Activated T-cell treated with anti-CD3 and anti-CD28 coated beads, Interleukin-2, amount 50 U/mL, for 72 hours (primary cell): ENCODE measurements at places on chromosomes 3 and 15. TPM values are rescaled to one million over a fixed set of nuclear protein-coding genes. Genes with fewer than 3 reads are reported as not detected.

- no peak for DNase-seq
Observed at GRCh38 chr3:50453907-50454306, 49.5 kb downstream of the CACNA2D2 start.

DNA sequence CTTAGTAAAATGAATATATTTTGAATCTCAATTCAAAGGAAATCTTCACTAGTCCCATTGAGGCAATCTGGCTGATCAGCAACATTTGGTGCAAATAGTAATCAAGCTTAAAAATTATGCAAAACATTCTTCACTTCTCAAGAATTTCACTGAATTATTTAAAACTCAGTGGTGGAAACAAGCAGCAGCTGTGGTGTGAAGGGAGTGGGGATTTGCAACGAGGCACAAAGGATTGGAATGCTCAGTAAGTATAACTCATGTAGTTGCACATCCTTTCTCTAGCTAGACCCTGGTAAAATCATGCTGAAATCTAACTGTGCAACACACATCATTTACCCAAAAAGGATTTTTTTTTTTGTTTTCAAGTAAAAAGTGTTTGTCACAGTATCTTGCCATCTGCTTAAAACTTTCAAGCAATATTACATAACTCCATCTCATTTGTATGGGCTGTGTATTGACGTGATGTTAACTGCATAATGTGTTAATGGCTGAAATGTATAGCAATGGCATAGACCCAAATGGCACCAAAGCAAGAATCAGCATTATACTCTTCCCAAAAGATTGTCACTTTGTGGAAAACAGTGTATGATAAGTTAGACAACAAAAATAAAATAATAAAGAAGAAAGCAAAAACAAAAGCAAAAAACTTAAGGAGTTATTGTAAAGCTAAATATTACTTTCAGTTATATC is 816.6 kb downstream of the EPHA3 start:
- no peak for DNase-seq

Gene RPN1
- 155 TPM for total RNA-seq

DNA sequence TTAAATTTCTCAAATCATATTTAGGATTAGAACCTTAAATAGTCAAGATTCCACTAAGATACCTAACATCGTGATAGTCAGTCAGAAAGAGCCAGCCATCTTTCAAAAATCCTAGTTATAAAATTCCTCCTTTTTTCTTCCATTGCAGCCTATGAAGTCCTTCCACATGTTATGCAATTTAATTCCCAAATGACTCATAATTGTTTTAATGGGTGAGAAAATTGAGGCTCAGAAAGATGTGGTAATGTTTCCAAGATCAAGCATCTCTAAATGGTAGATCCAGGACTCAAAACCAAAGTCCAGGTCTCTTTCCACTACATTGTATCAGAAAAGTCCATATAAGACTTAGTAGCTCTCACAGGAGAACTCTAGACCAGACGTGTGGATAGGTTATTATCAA is 9.5 kb downstream of the CFAP44 start:
- no peak for DNase-seq

DNA sequence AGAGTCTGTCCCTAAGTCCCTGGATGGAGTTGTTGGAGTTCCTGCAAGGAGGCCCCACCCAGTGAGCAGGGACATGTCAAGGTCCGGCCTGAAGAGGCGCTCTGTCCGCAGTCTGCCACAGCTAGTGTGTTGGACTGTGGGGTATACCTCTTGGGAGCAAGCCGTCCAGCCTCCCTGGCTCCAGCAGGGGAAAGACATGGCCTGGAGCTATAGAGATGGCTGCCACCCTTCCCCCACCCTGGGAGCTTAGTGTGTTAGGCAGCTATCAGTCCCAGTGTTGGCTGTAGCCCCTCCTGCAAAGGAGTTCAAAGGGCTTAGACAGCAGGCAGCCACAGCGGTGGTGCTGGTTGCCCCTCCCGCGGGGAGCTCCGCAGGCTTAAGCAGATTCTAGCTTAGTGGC is 20.3 kb downstream of the IMPG2 start:
- no peak for DNase-seq

DNA sequence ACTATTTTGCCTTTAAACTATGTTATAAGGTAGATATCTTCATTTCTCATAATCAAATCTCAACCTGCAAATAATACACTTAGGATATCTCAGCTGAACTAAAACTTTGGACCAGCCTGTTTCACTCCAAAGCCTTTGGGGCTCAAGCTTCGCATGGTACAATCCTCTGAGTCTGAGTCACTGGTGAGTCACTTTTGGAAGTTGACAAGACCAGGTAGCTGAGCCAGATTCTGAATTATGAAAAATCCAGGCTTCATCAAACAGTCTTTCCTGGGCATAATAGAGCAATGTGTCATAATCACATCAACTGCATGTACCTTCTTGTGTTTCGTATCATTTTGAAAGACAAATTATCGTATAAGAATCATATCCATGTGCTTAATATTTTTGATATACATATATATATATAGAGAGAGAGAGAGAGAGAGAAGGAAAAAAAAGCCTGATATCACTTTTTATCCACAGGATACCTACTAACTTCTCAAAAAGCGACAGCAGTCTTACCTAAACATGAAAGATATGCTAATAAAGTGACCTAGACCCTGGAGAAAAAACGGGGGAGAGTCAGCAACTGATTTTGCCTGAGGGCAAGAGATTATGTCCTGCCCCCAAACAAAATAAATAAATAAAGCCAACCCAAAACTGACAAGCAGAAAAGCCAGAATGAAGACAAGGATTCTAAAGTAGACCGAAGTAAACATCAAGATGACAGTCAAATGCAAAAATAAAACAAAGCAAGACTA is 263.9 kb upstream of the TGFBR2 start:
- peak; percentile 42 for DNase-seq

DNA sequence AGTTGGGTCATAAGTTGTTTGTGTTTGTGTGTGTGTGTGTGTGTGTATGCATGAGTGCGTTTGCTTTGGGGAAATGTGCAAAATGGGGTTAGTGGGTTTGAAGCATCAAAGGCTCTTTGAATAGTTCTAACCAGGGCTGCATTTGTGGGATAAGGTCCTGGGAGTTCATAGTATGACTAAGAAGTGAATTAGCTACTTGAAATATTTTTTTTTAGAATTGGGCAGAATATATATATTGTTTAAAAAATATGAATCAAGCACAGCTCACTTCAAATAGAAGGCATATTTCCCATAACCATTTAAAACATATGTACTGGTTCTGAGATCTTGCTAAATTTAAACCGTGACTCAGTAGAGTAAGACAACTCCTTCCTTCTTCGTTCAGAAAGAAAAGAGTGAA is 43.1 kb downstream of the IGF2BP2 start:
- no peak for DNase-seq

DNA sequence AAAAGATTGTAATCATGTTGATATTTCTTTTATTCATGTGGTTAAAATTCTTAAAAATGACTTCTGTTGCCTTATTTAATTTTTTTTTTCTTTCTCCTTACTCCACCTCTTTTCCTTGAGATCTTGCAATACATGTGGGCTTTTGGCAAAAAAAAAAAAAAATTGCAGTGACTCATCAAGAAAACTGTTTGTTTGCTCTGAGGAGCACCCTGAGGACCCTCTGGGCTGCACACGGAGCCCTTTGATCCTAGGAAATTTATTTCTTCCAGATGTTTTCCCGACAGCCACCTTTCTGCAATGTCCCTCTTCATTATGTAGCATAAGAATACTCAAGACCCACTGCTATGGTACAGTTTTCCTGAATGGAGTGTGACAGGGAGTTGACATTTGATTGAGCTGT is 371.7 kb downstream of the ZBTB20 start:
- DNase-seq: no peak

Gene AMT
- total RNA-seq: 7.4 TPM

DNA sequence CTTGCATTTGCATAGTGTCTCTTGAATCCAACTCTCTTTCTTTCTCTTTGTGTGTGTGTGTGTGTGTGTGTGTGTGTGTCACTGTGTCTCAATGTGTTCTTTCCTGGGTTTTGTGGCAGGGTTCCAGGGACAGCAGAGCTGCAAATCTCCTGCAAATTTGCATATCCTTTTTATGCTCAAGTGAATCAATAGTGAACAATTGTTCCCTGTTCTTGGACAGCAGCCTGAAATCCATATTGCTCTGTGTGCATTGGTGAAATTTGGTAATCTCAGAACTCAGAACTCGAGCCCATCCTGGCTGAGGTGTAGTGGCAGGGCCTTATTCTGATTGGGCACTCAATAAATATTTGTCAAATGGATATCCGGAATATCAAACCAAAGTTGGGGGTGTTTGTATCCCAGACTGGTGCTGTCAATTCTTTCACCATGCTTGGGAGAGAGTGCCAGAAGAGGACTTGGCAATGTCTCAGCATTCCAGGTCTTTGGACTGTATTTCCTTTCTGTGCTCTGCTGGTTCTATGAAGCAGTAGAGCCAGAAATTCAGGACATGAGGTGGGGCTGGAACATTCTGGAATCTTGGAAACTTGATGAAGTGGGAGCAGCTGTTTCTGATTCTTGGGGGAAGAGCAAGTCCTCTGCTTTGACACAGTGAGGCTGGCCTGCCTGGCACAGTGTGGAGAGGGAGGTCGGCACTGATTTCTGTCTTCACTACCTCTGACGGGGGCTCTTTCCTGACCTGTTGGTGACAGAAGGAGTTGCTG is 380.6 kb upstream of the C2CD4B start:
- no peak for DNase-seq

Gene TGM4
- total RNA-seq: not detected

DNA sequence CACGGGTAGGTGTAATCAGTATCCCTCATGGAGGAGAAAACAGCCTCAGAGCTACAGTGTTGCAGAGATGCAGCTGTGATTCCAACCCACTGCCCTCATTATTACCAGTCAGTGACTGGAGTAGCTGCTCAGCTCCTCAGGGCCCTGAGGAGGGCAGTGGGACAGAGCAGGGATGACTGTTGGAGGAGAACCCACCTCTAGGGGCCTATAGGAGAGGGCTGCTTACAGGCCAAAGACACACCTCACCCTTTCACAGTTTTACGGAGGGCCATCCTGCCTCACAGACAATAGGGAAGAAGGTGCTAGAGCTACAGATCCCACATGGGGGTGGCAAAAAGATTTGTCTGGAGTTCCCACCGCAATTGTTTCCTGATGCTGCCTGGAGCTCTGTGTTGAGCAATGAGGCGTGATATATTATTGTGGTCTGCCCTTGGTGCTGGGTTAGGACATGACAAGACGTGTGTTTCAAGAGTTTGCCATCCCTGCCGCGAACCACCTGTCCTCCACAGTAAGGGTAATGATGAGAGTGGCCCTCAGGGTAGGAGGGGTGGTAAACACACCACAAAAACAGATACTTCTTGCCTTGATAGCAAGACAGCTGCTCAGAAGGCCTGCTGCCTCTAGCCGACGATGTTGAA is 140.5 kb upstream of the TPM1 start:
- no peak for DNase-seq

DNA sequence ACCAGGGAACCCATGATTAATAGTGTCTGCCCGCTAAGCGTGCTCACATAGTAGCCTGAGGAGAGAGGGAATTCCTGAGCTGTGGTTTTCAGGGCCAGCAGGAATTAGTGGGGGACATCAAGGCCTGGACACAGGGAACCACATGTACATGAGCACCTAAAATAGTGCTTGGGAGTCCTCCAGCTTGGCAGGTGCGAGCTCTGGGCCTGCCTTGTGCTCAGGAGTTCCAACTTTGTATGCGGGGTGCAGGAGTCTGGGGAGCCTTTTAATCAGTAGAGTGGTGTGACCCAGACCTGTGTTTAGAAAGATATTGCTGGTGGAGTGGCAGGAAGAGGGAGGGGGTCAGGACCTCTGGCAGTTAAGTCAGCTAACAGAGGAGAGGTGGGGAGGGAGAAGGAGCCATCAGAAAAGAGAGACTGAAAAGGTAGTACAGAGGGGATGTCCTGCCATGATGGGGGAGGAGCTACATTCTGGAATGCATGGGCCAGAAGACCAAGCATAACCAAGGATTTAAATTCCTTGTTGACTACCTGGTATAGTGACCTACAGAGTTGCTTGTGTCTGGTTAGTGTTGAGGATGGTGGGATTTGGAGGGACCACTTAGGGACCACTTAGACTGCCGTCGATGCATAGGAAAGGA is 1.9 kb downstream of the DAG1 start:
- no peak for DNase-seq

- no peak for DNase-seq
Observed at GRCh38 chr3:136802481-136802996, 16.4 kb upstream of the SLC35G2 start.

GRCh38 chr3:114351822-114352145 is 58.0 kb downstream of the TIGIT start:
- no peak for DNase-seq

Gene SLC9A9
- 4.3 TPM for total RNA-seq

Gene C2CD4A
- 0.46 TPM for total RNA-seq

DNA sequence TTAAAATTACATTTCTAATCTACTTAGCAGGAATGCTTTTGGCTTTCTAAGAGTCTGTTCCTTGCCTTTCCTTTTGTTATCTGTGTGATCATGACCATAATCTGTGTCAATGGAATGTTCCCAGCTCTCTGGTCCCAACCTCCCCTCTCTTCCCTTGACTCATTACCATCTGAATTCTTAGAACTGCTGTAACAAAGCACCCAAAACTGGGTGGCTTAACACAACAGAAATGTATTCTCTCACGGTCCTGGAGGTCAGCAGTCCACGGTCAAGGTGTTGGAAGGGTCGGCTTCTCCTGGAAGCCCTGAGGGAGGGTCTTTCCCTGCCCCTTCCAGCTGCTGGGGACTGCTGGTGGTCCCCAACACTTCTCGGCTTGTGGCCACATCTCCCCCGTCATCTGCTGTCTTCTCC is 81.1 kb downstream of the LRRK1 start:
- DNase-seq: no peak

Gene TM4SF18
- total RNA-seq: not detected

Gene NEK10
- 0.09 TPM for total RNA-seq

DNA sequence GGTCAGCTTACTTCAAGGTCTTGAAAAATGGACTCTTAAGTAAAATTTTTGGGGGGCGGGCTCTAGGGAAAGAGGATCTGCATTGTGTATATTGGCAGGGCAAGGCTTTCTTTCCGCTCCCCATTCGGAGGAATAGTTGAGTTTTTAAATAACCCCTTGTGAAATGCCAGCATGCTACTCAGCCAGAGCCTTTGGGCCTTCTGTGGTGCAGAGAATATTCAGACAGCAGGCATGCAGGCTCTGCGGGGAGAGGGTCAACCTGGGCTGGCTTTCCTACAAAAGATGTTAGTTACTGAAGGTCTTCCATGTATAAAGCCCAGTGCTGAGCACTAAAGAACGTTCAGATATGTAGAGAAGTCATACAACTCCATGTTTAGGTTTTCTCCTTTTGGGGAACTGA is 40.6 kb downstream of the ADAMTSL3 start:
- DNase-seq: no peak

Gene MUC4
- total RNA-seq: 0.42 TPM

Gene RASGRP1
- total RNA-seq: 183 TPM

GRCh38 chr3:191470545-191470944 is 9.6 kb downstream of the PYDC2 start:
- DNase-seq: no peak

DNA sequence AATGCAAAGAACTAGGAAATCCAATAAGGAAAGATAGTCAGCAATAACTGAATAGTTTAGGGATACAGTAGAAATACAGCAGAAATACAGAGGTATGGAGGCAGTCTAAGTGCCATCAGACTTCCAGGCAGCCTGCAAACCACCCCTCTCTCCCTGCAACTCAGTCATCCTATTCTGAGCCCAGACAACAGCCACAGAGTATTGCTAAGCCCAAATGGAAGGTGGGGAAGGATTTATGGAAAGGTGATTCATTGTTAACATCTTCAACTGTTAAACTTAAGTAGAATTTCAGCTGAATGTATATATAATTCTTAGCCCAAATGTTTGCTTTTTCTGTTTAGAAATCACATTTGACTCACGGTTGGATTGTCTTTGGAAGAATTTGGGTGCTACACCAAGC is 300.4 kb downstream of the RBMS3 start:
- no peak for DNase-seq

- DNase-seq: no peak
Observed at GRCh38 chr3:61454006-61454585, 107.3 kb upstream of the PTPRG start.

Gene CGNL1
- not detected for total RNA-seq
